ENCODE measurements at places on chromosomes 13 and 19. TPM values are rescaled to one million over a fixed set of nuclear protein-coding genes. Genes with fewer than 3 reads are reported as not detected.

DNA sequence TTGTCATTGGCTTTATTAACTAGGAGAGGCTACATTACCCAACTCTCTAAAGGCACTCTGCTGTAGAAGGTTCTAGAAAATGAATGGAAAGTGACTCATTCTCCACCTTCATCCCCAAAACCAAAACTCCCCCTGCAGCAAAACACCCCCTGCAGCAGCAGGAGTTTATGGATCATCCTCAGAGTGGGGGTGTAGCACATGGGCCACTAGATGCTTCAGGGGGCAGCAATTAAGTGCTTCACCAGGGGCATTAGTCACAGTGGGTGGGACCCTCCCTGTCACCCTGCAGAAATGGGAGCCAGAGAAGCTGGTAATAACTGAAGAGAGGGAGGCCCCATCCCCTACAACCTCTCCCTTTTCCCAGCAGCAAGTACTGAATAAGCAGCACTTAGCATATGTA, 64.5 kb upstream of the MED4 start:
- no peak for DNase-seq

- no peak for DNase-seq
Observed at GRCh38 chr13:99548448-99548847, 47.2 kb downstream of the TM9SF2 start.

- no peak for DNase-seq
Observed at GRCh38 chr19:48355365-48355954, 8.3 kb downstream of the TMEM143 start.

DNA sequence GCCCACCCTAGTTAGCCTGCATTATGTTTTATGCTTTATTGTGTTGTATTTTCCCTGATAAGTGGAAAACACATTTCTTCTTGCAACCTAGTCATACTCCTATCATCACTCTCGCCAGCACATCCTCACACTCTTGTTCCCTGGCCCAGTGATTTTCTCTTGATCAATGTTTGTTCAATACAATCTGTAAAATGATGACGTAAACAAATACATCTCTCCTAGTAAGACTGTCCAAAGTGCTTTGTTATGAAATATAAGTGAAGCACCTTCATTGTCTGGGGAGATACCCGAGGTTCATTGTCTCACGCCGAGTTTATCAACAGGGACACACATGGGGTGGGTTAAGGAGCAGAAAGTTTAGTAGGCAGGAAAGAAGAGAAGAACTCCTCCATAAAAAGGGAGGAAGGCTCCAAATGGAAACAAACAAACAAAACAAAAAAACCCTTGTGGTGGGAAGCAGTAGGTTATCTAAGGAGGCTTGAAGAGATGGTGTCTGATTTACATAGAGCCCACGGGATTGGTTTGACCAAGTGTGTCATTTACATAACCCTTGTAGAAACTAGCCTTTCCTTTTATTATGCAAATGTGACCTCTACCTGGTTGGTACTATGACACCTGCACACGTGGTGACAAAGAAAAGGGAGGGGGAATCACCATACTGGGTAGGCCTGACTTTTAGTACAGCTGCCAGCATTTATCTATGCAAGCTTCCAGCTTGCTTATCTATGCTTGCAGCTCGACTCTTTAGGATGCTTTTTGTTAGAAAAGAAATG, 1317.9 kb upstream of the SPRY2 start:
- no peak for DNase-seq

DNA sequence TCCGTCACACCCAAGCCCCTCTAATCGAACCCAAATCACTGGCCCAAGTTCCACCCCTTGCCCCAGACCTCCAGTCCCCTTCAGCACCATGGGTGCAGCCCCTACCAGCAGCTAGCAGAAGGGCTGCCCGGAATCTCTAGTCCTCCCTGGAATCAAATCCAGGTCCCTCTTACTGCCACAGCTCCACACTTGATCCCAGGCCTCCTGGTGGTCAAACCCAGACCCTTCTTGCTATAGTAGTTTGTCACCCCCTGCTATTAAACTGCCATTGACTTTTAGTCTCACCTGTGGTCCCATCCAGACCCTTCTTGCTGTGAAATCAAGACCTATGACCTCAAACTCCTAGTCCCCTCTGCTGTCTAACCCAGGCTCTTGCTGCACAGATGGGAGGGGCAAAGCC, 8.7 kb downstream of the HIPK4 start:
- no peak for DNase-seq

Gene RAB3A
- total RNA-seq, result 3.8 TPM

GRCh38 chr13:99255271-99255670, 2.9 kb downstream of the GPR18 start:
- no peak for DNase-seq

DNA sequence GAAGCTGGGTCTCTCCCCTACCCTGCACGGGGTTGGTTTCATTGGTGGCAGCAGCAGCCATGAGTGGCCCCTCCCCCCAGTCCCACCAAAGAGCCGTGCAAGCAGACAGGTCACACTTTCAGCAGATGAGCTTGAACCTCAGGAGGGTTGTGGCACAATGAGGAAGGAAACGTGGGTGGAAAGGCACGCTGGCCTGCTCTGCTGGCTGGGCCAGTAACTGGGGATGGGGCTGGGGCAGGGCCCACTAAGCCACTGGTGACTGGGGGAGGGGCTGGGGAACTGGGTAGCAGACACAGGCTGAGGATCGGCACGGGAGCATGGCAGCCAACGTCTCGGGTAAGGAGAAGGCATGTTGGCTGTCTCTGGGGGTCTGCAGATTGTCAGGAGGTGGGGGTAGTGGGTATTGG, at the start of gene P2RY11:
P2RY11 (plus strand) TSS at position 289 of the 407 bp plus-strand sequence; CDS start at position 318, 29 bp downstream.
- no peak for DNase-seq

GRCh38 chr19:36008336-36008978, at the start of gene SYNE4:
Gene SYNE4 (minus strand): TSS chr19:36008813. CDS start chr19:36008681, 132 bp downstream.
- DNase-seq, result no peak

GRCh38 chr19:1069009-1069779, 2.2 kb downstream of the ARHGAP45 start:
- peak; percentile 66 for DNase-seq

Gene MEIS3
- total RNA-seq, result not detected

Gene CHST8
- total RNA-seq, result not detected

Gene CABP5
- total RNA-seq, result not detected

- no peak for DNase-seq
Observed at GRCh38 chr19:10292789-10293636, 3.3 kb downstream of the ICAM5 start.

GRCh38 chr13:22063416-22064124, 392.7 kb downstream of the FGF9 start:
- no peak for DNase-seq

- DNase-seq, result no peak
Observed at GRCh38 chr13:44837250-44837649, 152.0 kb downstream of the NUFIP1 start.

DNA sequence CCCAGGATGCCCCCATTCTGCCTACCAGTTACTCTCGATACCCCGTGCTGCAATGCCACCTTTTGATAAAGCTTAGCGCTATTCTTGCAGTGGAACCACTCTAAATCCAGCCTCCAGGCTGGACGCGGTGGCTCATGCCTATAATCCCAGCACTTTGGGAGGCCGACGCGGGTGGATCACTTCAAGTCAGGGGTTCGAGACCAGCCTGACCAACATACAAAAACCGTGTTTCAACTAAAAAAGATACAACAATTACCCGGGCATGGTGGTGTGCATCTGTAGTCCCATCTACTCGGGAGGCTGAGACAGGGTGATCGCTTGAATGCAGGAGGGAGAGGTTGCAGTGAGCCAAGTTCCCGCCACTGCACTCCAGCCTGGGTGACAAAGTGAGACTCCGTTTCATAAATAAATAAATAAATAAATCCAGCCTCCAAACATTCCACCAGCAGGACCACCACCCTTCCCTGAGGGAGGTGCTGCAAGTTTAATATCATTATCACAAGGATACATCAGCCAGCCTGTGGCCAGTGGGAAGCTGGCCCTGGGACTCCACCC, 27.7 kb downstream of the CYP2B6 start:
- DNase-seq, result no peak

Data from naive thymus-derived CD8-positive, alpha-beta T cell (primary cell).